Activated CD4-positive, alpha-beta T cell treated with anti-CD3 and anti-CD28 coated beads, Interleukin-2, amount 50 U/mL, for 1 hour (primary cell): ENCODE measurements at places on chromosomes 11 and 22.

- no peak for DNase-seq
Observed at GRCh38 chr22:33677536-33677935, 242.7 kb downstream of the LARGE1 start.

- DNase-seq = no peak
Observed at GRCh38 chr11:115950660-115951059, 446.4 kb upstream of the CADM1 start.

GRCh38 chr11:129695571-129696308, 119.9 kb upstream of the TMEM45B start:
- DNase-seq = peak; percentile 60

DNA sequence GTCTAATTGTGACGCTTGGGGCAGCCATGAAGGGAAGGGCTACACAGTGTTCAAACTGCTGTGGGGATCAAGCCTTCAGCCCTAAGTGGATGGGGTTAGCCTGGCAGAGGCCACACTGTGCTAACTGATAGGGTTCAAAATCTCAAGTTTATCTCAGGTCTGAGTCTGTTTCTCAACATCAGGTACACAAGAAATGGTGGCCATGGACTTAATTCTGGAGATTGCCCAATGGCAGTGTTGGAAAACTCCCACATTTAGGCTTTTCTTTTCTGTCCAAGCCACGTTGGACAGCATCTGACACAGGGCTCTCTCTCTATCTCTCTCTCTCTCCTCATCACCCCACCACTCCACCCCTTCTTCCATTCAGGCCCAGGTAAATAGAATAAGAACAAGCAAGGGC, 10.9 kb upstream of the DGAT2 start:
- no peak for DNase-seq

DNA sequence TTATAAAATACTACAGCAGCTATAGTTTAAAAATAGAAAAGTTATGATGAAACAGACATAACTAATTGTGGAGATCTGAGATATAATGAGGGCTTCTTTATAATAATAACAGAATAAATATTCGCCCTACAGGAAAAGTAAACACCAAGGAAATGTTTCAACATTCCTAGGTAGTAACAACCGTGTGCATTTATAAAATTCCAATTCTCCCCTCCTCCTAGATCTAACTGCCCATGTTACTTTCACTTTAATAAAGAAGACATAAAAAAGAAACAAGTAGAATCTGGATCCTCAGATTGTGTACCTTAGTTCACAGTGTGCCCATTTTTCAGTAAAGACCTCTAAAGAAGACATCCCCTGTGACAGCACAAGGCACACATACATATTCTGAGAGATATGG, 57.8 kb upstream of the MN1 start:
- no peak for DNase-seq

GRCh38 chr11:69361466-69361865, 67.5 kb downstream of the MYEOV start:
- DNase-seq = no peak

GRCh38 chr22:46897246-46897623, 134.8 kb downstream of the TBC1D22A start:
- DNase-seq = no peak

- no peak for DNase-seq
Observed at GRCh38 chr11:4484310-4484709, 1.9 kb downstream of the OR52K1 start.

DNA sequence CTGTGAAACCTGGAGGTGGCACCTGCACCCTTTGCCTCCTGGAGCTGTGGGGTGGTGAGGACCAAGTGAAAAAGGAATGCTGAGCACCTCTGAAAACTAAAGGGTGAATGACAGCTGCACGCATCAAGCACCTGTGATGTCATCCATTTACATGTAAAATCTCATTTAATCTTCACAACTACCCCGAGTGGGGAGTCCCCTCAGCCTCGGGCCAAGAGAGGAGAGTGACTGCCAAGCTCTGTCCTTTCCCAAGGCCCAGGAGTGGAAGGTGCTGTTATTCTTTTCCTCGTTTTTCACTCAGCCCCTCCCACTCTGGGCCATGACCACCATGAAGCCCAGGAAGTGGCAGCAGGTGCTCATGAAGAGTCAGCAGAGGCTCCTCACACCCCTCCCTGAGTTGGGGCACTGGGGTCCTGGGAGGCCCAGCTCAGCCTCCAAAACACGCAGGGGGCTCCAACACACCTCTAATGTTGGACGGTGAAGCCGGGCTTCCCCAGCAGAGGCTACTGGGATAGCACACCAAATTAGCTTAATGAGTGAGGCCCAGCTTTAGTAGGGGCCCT, 35.7 kb downstream of the NECTIN1 start:
- no peak for DNase-seq

DNA sequence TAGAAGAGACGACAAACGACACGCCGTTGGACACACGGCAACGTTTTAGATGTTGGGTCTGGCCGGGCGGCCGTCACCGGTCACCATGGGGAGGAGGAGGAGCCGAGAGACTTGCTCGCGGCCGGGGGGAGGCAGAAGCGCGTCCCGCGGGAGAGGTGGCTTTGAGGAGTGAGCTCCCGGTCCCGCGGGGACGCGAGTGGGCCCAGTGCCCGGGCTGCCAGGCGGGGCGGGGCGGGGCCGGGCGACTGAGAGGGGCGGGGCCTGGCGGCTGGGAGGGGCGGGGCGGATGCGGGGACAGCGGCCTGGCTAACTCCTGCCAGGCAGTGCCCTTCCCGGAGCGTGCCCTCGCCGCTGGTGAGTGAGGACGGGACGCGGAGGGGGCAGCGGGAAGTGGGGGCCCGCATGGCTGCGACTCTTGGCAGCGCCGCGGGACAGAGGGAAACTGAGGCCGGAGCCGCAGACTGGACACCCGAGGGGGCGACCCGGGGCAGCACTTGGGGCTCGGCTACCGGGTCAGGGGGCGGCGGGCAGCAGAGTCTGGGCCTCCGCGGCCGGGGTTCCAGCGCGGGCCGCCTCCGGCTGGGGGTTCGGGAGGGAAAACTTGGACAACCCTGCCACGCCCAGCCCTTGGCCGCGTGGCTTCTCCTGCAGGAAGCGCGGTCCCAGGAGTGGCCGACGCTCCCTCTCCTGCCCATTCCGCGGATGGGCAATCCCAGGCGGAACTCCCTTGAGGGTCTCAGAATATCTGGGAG, at the start of gene TSPO:
Gene TSPO, plus strand, starts transcription at position 309 of the 752 bp plus-strand sequence. CDS start 7,680 bp downstream, outside the sequence.
- DNase-seq = peak; percentile 60

GRCh38 chr11:117232911-117233409, 489 bp downstream of the RNF214 start:
- DNase-seq = no peak

- DNase-seq = no peak
Observed at GRCh38 chr11:79860336-79860735, 419.5 kb upstream of the TENM4 start.

DNA sequence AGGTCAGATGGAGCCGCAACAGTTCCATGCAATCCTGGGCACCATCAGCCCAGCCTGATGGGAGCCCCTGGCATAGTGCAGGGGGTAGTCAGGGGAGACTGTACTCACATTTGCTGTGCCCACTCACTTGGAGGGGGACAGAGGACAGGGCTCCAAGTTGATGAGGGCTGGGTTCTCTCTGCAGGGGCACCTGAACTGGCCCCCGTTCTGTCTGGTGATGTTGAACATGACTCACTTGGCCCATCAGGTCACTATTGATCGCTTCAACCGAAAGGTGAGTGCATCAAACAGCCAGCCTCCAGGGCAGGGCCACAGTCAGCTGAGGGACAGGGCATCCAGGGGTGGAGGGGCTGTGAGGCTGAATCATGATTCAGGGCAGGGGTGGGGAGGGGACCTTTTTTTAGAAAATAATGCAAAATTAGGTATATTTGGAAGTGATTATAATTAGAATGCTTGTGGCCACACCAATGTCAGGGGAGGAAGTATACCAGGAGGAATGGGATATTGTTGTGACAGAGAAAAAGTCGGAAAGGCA, 66.4 kb downstream of the OTOG start:
- no peak for DNase-seq

GRCh38 chr11:114081641-114082414, 22.3 kb downstream of the ZBTB16 start:
- DNase-seq = no peak

GRCh38 chr11:65304110-65304509, 10.6 kb upstream of the CDC42EP2 start:
- DNase-seq = no peak

GRCh38 chr22:21569459-21570170, 2.1 kb downstream of the UBE2L3 start:
- DNase-seq = no peak

GRCh38 chr11:65918211-65919140, at the start of gene C11orf68:
C11orf68 (minus strand) TSS chr11:65919062; CDS start chr11:65919031, 31 bp downstream.
- no peak for DNase-seq

GRCh38 chr11:116122697-116123472, 618.7 kb upstream of the CADM1 start:
- no peak for DNase-seq

GRCh38 chr22:25757686-25758085, 15.7 kb downstream of the MYO18B start:
- DNase-seq = no peak

DNA sequence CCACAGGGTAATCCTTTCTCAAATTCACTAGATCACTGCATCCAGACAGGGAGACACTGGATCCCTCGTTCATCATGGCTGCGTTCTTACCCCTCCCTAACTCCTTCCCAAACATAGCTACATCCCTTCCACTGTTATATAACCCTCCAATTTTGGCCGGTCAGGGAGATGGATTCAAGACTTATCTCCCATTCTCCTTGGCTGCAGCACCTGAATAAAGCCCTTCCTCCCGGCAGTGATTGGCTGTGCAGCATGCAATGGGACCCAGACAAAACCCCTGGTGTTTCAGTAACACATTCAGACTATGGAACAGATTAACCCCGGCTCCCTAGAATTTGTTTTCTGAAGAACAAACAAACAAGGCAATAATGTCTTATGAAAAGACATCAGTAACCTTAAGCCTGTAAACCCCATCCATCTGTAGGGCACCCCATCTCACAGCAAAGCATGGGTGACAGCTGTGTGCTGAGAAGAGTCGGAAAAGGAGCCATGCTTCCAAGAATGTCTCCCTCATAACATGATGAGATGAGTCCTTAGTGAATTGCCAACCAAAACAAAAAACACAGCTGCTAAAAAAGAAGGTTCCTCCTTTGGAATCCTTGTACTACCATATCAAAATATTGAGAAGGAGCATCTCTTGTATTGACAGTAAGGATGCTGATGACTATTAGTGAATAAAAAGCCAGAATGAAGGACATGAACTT, 5.0 kb downstream of the MIF start:
- DNase-seq = no peak

- no peak for DNase-seq
Observed at GRCh38 chr11:43278193-43278956, 33.4 kb upstream of the API5 start.

GRCh38 chr11:8698917-8699441, 16.4 kb downstream of the RPL27A start:
- no peak for DNase-seq

DNA sequence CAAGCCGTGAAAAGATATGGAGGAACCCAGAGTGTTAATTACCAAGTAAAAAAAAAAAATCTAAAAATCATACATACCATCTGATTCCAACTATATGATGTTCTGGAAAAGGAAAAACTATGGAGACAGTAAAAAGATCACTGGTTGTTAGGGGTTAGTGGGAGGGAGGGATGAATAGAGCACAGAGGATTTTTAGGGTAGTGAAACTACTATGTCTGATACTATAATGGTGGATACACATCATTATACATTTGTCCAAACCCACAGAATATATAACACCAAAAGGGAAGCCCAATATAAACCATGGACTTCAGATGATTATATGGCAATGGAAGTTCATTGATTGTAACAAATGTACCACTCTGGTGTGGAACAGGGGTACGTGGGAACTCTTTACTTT, 74.1 kb downstream of the ENTHD1 start:
- no peak for DNase-seq

- DNase-seq = no peak
Observed at GRCh38 chr22:32986766-32987040, 71.5 kb downstream of the SYN3 start.

GRCh38 chr11:15769203-15769602, 587.1 kb downstream of the SOX6 start:
- no peak for DNase-seq

DNA sequence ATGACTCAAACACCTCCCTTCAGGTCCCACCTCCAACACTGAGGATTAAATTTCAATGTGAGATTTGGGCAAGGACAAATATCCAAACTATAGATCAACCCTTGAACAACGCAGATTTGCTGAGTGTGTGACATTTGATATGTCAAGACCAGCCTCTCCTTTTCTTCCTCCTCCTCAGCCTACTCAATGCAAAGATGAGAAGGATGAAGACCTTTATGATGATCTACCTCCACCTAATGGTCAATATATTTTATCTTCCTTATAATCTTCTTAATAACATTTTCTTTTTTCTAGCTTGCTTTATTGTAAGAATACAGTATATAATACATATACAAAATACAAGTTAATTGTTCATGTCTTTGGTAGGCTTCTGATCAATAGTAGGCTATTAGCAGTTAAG, 67.5 kb upstream of the MPPED2 start:
- no peak for DNase-seq

GRCh38 chr11:128772814-128773213, 78.9 kb downstream of the FLI1 start:
- peak; percentile 43 for DNase-seq

DNA sequence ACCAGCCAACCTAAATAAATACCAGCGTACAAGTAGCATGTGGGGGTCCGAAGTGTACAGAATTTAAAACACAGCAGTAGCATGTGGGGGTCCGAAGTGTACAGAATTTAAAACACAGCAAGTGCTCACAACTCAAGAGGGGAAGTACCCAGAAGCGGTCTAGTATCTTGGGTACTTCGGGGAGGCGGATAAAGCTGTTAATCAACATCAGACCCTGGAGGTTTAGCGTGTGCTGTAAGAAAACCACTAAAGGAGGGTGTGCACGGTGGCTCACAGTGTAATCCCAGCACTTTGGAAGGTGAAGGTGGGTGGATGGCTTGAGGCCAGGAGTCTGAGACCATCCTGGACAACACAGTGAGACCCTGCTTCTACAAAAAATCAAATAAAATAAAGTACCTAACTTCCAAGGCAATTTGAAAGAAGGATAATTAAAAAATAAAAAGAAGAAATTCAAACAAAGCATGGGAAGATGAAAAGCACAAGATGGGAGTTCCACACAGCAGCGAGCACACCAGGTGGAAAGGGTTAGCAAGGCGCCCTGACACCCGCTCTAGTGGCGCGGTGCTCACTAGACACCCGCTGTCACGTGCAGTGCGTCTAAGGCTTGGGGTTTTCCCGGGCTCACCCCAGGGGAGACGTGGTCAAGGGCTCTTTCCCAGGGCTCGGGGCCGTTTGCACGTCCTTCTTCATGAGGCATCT, 35.0 kb upstream of the MOB2 start:
- no peak for DNase-seq
